DND-41 (cell line): ENCODE measurements at places on chromosomes 3 and 15.

DNA sequence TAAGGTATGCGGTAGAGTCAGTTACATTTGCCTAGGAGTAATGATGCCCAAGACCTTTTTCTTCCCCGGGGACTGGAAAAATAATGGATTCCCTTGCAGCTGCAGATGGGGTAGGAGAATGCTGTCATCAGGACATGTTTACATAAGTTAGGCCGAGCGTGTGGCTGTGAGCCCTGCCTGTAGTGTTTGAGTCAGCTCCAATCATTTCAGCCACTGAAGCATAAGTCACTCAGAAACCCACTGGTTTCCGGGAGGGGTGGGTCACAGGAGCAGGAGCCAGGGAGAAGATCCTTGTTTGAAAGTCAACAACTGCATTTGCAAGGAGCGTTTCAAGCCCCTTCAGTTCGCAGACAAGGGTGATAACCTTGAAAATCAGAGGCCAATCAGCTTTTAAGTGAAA is 562.3 kb downstream of the MCTP2 start:
- H3K27ac ChIP-seq: no peak overlapping the region
- no peaks in the 10 kb centered on the region for H3K27me3 ChIP-seq
- no peaks in the 10 kb centered on the region for H3K36me3 ChIP-seq
- H3K4me1 ChIP-seq: no peaks in the 10 kb centered on the region
- no peak overlapping the region for H3K4me3 ChIP-seq

GRCh38 chr15:52255008-52255407 is 40.6 kb downstream of the MYO5C start:
- H3K4me3 ChIP-seq: no peak overlapping the region
- no peak for DNase-seq
- H3K27me3 ChIP-seq: no peaks in the 10 kb centered on the region
- H3K4me1 ChIP-seq: peaks cover 9% of the 10 kb centered on the region
- H3K36me3 ChIP-seq: no peaks in the 10 kb centered on the region

- no peak for DNase-seq
- H3K27me3 ChIP-seq: no peaks in the 10 kb centered on the region
- H3K27ac ChIP-seq: no peak overlapping the region
- H3K4me3 ChIP-seq: no peak overlapping the region
- no peaks in the 10 kb centered on the region for H3K4me1 ChIP-seq
These were observed 261.0 kb downstream of the ROBO1 start for GRCh38 chr3:79506751-79507150.

- H3K27me3 ChIP-seq: no peaks in the 10 kb centered on the region
- H3K4me3 ChIP-seq: no peak overlapping the region
- no peak for DNase-seq
- H3K36me3 ChIP-seq: no peaks in the 10 kb centered on the region
- H3K27ac ChIP-seq: no peak overlapping the region
These were observed 218.5 kb upstream of the CNTN3 start for GRCh38 chr3:74832925-74833324.

- H3K27me3 ChIP-seq: no peaks in the 10 kb centered on the region
- peaks cover 4% of the 10 kb centered on the region; the same call in 1 of the 2 replicates for H3K4me1 ChIP-seq
- peaks cover 35% of the 10 kb centered on the region for H3K36me3 ChIP-seq
- no peak overlapping the region for H3K27ac ChIP-seq
- DNase-seq: no peak
These were observed 35.3 kb downstream of the PAK2 start for GRCh38 chr3:196774848-196775422.

DNA sequence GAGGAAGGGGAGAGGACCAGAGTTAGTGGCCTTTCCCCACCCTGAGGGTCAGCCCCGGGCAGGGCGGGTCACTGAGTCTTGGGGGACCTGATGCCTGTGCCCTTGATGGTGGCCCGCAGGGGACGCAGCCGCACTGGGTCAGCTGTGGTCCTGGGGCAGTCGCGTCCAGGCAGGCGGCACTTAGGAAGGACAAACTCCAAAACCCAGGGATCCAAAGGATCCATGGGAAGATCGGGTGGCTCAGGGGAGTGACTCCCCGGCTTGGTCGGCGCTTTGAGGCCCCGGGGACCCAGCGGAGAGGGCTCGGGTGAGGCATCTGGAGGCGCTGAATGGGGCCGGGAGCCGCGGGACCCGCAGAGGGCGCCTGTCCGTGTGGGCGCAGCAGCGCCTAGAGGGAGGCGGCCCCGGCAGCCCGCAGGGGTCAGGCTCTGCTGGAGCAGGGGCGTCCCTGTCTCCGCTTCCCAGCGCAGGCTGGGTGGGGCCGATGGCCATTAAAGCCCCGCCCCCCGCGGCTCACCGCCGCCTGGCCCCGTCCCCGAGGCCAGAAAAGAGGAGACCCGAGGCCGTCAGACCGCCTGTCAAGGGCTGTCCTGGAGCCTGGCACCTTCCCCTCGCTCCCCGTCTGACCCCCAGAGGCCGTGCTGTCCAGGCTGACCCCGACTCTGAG is 17.5 kb downstream of the CIDEC start:
- H3K27ac ChIP-seq: no peak overlapping the region
- H3K4me1 ChIP-seq: no peaks in the 10 kb centered on the region

- DNase-seq: no peak
- H3K4me1 ChIP-seq: no peaks in the 10 kb centered on the region
- H3K27me3 ChIP-seq: peaks cover 6% of the 10 kb centered on the region
These were observed 5.5 kb downstream of the RHCG start for GRCh38 chr15:89490814-89491315.

DNA sequence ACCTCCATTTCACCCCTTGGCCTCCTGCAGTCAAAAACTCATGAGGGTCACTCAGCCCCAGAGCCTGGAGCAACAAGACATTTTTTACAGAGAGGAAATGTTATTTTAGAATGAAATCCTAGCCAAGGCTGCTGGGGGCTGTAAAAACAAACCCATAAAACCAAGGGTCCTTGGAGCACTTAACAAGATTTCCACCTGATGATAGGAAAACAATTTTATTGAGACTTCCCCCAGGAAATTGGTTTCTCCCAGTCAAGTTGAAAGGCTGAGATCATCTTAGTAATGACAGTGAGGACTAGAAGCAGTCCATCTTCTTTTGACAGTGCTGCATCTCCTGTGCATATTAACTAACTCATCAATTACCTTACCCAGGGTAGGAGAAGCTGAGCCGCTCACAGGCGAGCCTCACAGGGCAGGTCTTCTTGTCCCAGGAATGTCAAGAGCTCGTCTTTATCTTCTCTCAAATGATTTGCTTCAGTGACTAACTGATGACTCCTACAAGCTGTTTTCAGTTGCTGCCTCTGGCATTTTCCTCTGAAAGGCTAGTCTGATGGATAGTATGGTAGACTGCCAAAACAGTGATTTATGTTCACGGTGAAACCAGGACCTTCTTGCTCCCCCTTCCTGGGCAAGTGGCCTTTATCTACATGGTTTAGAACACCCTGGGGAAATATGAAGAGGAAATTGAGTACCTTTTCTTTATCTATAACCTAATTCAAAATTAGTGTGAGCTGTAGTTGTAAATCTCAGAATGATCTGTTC is 34.6 kb upstream of the AEN start:
- no peaks in the 10 kb centered on the region for H3K27me3 ChIP-seq
- H3K36me3 ChIP-seq: no peaks in the 10 kb centered on the region
- H3K4me3 ChIP-seq: no peak overlapping the region
- no peaks in the 10 kb centered on the region for H3K4me1 ChIP-seq
- no peak for DNase-seq

DNA sequence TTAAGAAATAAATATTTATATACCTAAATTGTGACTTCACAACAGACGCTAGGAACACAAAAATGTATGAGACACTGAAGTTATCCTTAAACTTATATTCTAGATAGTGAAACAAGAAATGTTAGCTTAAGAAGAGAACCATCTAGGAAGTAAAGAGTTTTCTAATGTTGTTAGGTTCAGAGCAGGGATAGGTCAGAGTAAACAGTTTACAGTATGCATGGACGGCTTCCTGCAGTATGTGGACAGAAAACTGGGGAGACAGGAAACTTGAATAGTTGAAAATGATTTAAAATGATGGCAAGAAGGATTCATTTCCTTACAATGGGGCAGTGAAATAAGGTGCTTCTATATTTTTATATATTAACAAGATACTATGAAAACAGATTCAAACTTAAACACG is 449.8 kb downstream of the MAGI1 start:
- no peaks in the 10 kb centered on the region for H3K27me3 ChIP-seq
- DNase-seq: no peak
- no peak overlapping the region for H3K27ac ChIP-seq
- H3K4me1 ChIP-seq: no peaks in the 10 kb centered on the region
- no peak overlapping the region for H3K4me3 ChIP-seq

GRCh38 chr3:10224794-10225665 is 23.2 kb upstream of the TATDN2 start:
- H3K36me3 ChIP-seq: no peaks in the 10 kb centered on the region
- peaks cover 19% of the 10 kb centered on the region for H3K4me1 ChIP-seq
- no peak overlapping the region for H3K4me3 ChIP-seq
- no peaks in the 10 kb centered on the region for H3K27me3 ChIP-seq

- H3K27me3 ChIP-seq: no peaks in the 10 kb centered on the region
- no peak overlapping the region for H3K4me3 ChIP-seq
- H3K4me1 ChIP-seq: no peaks in the 10 kb centered on the region
- no peak overlapping the region for H3K27ac ChIP-seq
- no peak for DNase-seq
These were observed 144.4 kb upstream of the EPHA3 start for GRCh38 chr3:88963003-88963402.

GRCh38 chr3:23096041-23096440 is 107.1 kb upstream of the UBE2E2 start:
- H3K4me1 ChIP-seq: no peaks in the 10 kb centered on the region
- H3K27me3 ChIP-seq: no peaks in the 10 kb centered on the region
- H3K36me3 ChIP-seq: no peaks in the 10 kb centered on the region
- DNase-seq: no peak

GRCh38 chr3:196552253-196552652 is 16.1 kb downstream of the WDR53 start:
- H3K4me3 ChIP-seq: no peak overlapping the region
- DNase-seq: no peak
- no peaks in the 10 kb centered on the region for H3K27me3 ChIP-seq
- H3K27ac ChIP-seq: no peak overlapping the region

- H3K27ac ChIP-seq: no peak overlapping the region
- no peaks in the 10 kb centered on the region for H3K4me1 ChIP-seq
- no peak for DNase-seq
These were observed 30.4 kb upstream of the THRB start for GRCh38 chr3:24525022-24525421.

DNA sequence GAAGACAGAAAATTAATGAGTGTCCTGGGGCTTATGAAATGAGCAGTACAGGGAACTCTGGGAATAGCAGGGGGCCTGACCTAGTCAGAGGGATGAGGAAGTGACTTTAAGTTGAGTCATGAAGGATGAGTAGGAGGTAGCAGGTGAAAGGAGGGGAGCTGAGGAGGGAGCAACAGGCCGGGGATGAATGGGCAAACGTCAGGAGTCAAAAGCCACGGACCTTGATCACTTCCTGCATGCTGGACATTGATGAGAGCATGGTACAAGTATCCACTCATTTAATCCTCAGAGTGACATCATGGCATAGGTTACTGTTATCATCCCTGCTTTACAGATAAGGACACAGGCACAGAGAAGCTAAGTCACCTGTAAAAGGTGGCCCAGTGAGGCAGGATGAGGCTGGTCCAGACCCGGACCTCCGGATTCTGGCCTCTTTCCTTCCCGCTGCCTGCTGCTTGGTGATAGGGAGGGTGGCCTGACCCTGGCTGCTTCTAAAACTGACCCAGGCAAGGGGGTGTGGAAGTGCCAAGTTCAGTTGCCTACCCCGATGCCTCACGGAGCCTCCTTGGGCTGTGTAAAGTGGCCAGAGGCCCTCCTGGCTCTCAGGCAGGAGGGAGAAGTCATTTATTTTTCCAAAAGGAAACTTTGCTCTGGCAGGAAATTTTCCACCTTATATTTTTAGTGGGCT is 7.6 kb downstream of the CORO2B start:
- H3K4me3 ChIP-seq: no peak overlapping the region
- H3K27ac ChIP-seq: no peak overlapping the region
- no peaks in the 10 kb centered on the region for H3K36me3 ChIP-seq
- H3K27me3 ChIP-seq: peaks cover 5% of the 10 kb centered on the region

DNA sequence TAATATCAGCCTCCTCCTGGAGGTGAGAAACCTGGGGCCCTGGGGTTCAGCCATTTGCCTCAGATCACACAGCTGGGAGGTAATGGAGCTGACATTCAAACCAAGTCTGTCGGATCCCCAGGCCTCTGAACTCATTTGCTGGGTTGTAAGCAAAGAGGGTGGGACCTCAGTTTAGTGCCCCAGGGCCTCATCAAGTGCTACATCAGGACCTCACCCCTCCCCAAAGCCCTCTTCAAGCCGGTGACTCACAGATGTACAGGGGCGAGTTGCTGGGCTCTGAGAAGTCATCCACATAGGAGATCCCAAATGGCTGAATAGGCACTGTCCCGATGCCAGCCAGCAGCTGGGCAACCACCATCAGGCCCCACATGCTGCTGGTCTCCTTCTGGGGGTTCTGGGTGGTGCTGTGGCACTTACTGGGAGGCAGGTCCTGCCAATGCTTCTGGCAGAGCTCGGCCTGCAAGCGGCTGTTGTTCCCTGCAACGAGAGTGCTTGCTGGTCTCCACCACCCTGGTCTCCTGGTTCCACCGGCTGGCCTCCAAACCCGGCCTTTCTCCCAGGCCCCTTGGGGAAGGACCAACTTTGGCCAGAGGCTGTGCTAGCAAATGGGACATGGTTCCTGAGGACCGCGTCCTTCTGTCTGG is 59.2 kb upstream of the RAB6B start:
- no peak overlapping the region for H3K4me3 ChIP-seq
- DNase-seq: no peak
- H3K36me3 ChIP-seq: no peaks in the 10 kb centered on the region
- H3K27me3 ChIP-seq: peaks cover 2% of the 10 kb centered on the region
- H3K4me1 ChIP-seq: no peaks in the 10 kb centered on the region
- H3K27ac ChIP-seq: no peak overlapping the region
